Fibroblast of lung (primary cell): ENCODE measurements at places on chromosomes 13 and 19. TPM values are rescaled to one million over a fixed set of nuclear protein-coding genes. Genes with fewer than 3 reads are reported as not detected.
A peak's percentile ranks its signal among the peaks of the same experiment; 100 is the strongest.

DNA sequence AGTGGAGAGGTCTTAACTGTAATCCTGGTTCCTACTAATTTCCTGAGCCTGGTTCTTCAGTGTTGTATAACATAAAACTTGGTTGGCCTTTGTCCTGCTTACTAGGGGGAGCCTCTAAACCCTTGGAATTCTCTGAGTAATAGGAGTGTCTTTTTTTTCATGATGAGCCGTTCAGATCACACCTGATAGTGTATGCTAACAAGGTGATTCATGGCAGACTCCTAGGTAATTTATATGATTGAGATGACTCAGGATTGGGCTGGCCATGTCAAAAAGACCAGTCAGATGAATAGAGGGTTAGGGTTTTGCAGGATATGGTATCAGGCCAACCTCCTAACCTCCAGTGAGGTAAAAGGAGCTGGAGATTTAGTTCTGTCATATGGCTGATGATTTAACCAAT lies 135.8 kb upstream of the KLF12 start:
- no peak for DNase-seq
- H3K27ac ChIP-seq: no peak overlapping the region
- H3K27me3 ChIP-seq: no peaks in the 10 kb centered on the region
- H3K36me3 ChIP-seq: no peaks in the 10 kb centered on the region

GRCh38 chr13:76892488-76892887 lies 6.3 kb upstream of the KCTD12 start:
- H3K4me1 ChIP-seq: peaks cover 8% of the 10 kb centered on the region
- no peaks in the 10 kb centered on the region for H3K27me3 ChIP-seq
- H3K27ac ChIP-seq: no peak overlapping the region
- no peaks in the 10 kb centered on the region for H3K36me3 ChIP-seq

GRCh38 chr19:8517551-8518442 lies 3.8 kb upstream of the ZNF414 start:
- H3K4me1 ChIP-seq: peaks cover 7% of the 10 kb centered on the region
- no peak overlapping the region for H3K4me3 ChIP-seq
- H3K27ac ChIP-seq: peak overlapping the region; percentile 45
- peak; percentile 37 for DNase-seq

DNA sequence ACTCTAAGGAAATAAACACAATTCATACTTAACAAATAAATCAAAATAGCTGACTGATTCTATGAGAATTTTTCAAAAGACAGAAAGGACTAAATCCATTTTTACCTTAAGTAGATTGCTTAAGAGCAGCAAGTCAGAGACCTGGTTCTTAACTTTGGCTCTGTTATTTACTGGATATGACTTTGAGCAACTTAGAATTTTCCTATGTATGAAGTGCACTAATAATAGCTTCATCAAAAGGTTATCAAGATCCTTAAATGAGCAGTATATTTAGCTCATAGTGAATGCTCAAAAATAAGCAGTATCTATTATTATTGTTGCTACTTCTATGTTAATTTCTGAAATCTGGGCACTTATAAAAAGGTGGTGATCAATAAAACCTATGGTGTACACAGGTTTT lies 95.3 kb downstream of the POSTN start:
- DNase-seq: no peak
- H3K4me1 ChIP-seq: no peaks in the 10 kb centered on the region
- H3K27ac ChIP-seq: no peak overlapping the region
- no peaks in the 10 kb centered on the region for H3K27me3 ChIP-seq

GRCh38 chr13:85260896-85261295 lies 538.3 kb downstream of the SLITRK6 start:
- H3K4me1 ChIP-seq: no peaks in the 10 kb centered on the region
- H3K4me3 ChIP-seq: no peak overlapping the region
- no peaks in the 10 kb centered on the region for H3K27me3 ChIP-seq
- no peaks in the 10 kb centered on the region for H3K36me3 ChIP-seq

DNA sequence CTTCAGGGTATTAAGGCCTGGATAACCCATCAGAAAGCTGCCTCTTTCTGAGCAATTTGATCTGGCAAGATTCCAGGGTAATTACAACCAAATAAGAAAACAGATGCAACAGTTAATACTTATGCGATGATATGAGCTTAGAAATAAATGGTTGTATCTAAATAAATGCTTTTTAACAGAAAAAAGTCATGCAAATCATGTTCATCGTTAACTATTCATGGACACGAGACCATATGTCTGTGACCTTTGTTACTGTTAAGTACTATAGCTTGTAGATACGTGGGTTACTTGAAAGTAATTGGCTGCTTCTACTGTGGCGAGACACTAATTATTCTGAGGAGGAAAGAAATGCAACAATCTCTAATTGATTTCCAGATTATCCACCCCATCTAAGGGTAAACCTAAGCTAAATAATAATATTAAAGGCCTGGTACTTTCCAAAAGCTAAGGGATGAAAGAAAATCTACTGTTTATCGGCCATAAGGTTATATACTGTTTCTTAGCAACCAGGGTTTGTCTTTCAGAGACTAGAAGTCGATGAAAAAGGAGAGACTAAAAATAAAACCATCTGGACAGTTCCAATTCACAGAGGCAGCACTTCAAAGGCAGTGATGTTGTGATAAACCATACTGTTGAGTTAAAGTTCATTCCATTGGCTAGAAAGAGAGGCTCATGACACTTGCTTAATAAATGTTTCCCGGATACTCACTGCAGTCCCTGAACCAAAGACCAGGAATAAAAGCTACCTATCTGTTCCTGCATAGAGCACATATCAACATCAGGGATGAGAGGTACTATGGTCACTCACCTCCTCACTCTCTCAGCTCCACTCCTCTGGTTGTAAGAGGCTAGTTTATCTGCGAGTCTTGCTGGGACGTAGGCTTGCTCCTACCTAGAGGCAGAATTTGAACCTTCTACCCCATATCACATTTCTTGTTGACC lies 1.5 kb downstream of the EPSTI1 start:
- H3K4me1 ChIP-seq: peaks cover 6% of the 10 kb centered on the region
- peak overlapping the region; percentile 35 for H3K27ac ChIP-seq
- H3K27me3 ChIP-seq: no peaks in the 10 kb centered on the region
- H3K36me3 ChIP-seq: no peaks in the 10 kb centered on the region

GRCh38 chr13:48819899-48820298 lies 155.8 kb upstream of the FNDC3A start:
- no peak overlapping the region for H3K27ac ChIP-seq
- no peaks in the 10 kb centered on the region for H3K27me3 ChIP-seq
- H3K4me3 ChIP-seq: no peak overlapping the region
- no peaks in the 10 kb centered on the region for H3K36me3 ChIP-seq

GRCh38 chr13:60590800-60591747 lies 194.1 kb downstream of the TDRD3 start:
- no peaks in the 10 kb centered on the region for H3K27me3 ChIP-seq
- no peak overlapping the region for H3K27ac ChIP-seq
- DNase-seq: no peak
- no peaks in the 10 kb centered on the region for H3K4me1 ChIP-seq
- no peak overlapping the region for H3K4me3 ChIP-seq

DNA sequence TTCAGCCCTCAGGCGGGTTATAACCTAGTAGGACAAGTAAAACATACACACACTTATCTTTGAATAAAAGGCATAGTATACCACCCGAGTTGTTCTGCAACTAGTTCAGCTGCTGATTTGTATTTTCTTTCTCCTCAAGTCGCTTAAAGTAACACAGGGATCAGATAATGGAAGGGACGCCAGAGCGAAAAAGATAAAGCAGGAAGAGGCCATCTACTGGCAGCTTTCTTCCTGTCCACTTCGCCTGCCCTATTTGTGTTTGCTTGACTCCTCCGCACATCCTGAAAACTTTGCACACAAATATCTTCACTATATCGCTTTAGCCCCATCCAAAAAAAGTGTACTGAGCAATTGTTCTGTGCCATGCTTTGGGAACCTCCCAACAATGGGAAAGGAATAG lies 238.0 kb upstream of the SOX21 start:
- no peaks in the 10 kb centered on the region for H3K36me3 ChIP-seq
- no peaks in the 10 kb centered on the region for H3K4me1 ChIP-seq
- no peak overlapping the region for H3K27ac ChIP-seq
- no peaks in the 10 kb centered on the region for H3K27me3 ChIP-seq
- no peak for DNase-seq
- no peak overlapping the region for H3K4me3 ChIP-seq

GRCh38 chr13:68588623-68589022 lies 1358.5 kb upstream of the PCDH9 start:
- no peaks in the 10 kb centered on the region for H3K4me1 ChIP-seq
- H3K36me3 ChIP-seq: no peaks in the 10 kb centered on the region
- no peak overlapping the region for H3K4me3 ChIP-seq

GRCh38 chr19:18637673-18638630 lies 1.1 kb downstream of the KLHL26 start:
- no peak overlapping the region for H3K27ac ChIP-seq
- no peak for DNase-seq
- H3K36me3 ChIP-seq: no peaks in the 10 kb centered on the region
- no peaks in the 10 kb centered on the region for H3K27me3 ChIP-seq

GRCh38 chr13:97344265-97345175 lies 89.4 kb upstream of the RAP2A start:
- H3K4me1 ChIP-seq: peaks cover 6% of the 10 kb centered on the region
- DNase-seq: peak; percentile 41
- peaks cover 10% of the 10 kb centered on the region for H3K36me3 ChIP-seq
- no peak overlapping the region for H3K27ac ChIP-seq

- H3K27ac ChIP-seq: no peak overlapping the region
- no peak overlapping the region for H3K4me3 ChIP-seq
- H3K4me1 ChIP-seq: no peaks in the 10 kb centered on the region
Observed at GRCh38 chr19:39916851-39917396, 17.5 kb downstream of the FCGBP start.

- peaks cover 21% of the 10 kb centered on the region for H3K36me3 ChIP-seq
- no peaks in the 10 kb centered on the region for H3K27me3 ChIP-seq
- no peak overlapping the region for H3K27ac ChIP-seq
Observed at GRCh38 chr19:52198678-52199077, 8.8 kb downstream of the PPP2R1A start.

DNA sequence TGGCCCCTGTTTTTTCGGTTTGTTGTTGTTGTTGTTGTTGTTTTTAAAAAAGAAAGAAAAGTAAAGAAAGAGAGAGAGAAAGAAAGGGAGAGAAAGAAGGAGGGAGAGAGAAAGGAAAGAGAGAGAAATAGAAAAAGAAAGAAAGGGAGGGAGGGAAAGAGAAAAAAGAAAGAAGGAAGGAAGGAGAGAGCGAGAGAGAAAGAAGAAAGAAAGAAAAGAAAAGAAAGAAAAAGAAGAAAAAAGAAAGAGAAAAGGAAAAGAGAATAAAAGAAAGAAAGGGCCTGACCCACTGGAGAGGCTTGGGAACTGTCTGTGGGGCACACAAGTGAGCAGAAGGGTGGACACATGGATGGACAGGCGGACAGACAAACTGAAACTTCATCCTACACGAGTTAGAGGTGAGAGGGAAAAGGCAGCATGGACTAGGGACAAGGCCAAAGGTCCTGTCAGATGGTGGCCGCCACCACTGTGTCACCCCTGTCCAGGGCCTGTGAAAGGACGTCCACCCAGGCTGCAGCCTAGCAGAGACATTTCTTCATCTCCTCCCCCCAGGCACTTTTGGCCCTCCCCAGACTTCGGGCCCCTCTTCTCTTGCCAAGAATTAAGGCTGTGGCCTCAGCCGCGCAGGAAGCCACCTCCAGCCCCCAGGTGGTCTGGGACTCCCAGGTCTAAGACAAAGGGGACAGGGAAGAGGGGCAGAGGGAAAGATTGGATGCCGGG lies 9.1 kb upstream of the BCAM start:
- H3K4me3 ChIP-seq: no peak overlapping the region
- no peaks in the 10 kb centered on the region for H3K27me3 ChIP-seq
- H3K36me3 ChIP-seq: no peaks in the 10 kb centered on the region
- H3K27ac ChIP-seq: no peak overlapping the region

- no peak within 1 kb of the TSS for H3K4me3 ChIP-seq
- no peak for DNase-seq
- H3K36me3 ChIP-seq: no peaks in the 10 kb centered on the region
- no peaks in the 10 kb centered on the region for H3K27me3 ChIP-seq
- no peaks in the 10 kb centered on the region for H3K4me1 ChIP-seq
Observed at GRCh38 chr13:70107498-70108281, at the start of gene ATXN8OS. Gene ATXN8OS (plus strand): TSS chr13:70107826.

PGLYRP1 gene
- total RNA-seq: not detected in 2 replicates

POLR2E gene
- total RNA-seq: 55.2 and 55.5 TPM in 2 replicates

ZNF497 gene
- total RNA-seq: 1.5 and 2.5 TPM in 2 replicates

SERTM1 gene
- total RNA-seq: not detected in 2 replicates

ADPRHL1 gene
- 1.5 TPM in 2 replicates for total RNA-seq

ZNF177 gene
- 2.1 and 3.3 TPM in 2 replicates for total RNA-seq

ZNF439 gene
- 4.9 and 9.4 TPM in 2 replicates for total RNA-seq

ZNF83 gene
- 47.0 and 60.6 TPM in 2 replicates for total RNA-seq

ATP7B gene
- total RNA-seq: 2.6 and 3.3 TPM in 2 replicates

ZNF569 gene
- total RNA-seq: 8.5 and 11.9 TPM in 2 replicates
